ENCODE measurements at places on chromosomes 1 and 21.

- DNase-seq: no peak
Measured at GRCh38 chr1:7224081-7224534, 438.9 kb downstream of the CAMTA1 start.

- no peak for DNase-seq
Measured at GRCh38 chr1:42183210-42183956, 18.8 kb upstream of the GUCA2A start.

- no peak for DNase-seq
Measured at GRCh38 chr1:110344152-110344551, 5.0 kb downstream of the RBM15 start.

- no peak for DNase-seq
Measured at GRCh38 chr1:183572721-183573120, 17.5 kb downstream of the NCF2 start.

DNA sequence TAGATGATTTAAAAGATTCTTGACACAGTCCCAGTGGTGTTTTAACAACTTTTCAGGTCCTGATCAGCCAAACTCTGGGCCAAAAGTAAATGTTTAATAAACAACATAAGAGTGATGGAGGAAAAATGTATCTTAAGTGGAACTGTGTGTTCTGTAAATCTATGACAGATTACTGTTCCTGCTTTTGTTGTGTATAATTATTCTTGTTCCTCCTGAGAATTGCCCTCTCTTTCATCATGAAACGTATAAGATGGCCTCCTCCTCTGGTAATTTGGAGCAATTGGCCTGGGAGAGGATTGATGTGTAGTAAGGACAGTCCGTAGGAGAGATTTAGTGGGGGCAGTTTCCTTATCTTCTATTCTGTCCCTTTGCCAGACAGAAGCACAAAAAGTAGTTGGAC, 34.5 kb downstream of the GALNT2 start:
- DNase-seq: no peak

DNA sequence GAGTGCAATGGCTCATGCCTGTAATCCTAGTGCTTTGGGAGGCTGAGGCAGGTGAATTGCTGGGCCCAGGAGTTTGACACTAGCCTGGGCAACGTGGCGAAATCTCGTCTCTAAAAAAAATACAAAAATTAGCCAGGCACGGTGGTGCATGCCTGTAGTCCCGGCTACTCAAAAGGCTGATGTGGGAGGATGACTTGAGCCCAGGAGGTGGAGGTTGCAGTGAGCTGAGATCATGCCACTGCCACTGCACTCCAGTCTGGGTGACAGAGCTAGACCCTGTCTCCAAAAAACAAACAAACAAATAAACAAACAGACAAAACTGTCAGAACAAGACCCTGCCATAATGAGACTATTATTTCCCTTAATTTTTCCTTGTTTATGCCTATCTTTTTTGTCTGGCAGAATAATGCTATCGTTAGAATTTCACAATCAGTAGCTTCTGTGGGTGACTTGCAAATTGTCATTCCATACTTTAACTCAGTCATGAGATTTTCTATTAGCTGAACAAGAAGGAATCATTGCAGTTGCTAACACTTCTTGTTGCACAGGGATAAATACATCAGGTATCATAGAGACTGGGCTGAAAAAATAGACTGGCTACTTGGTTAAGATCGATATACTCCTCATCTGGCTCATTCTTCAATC, 7.5 kb upstream of the THEM4 start:
- DNase-seq: no peak

- DNase-seq: no peak
Measured at GRCh38 chr1:205371871-205372660, 15.3 kb upstream of the KLHDC8A start.

DNA sequence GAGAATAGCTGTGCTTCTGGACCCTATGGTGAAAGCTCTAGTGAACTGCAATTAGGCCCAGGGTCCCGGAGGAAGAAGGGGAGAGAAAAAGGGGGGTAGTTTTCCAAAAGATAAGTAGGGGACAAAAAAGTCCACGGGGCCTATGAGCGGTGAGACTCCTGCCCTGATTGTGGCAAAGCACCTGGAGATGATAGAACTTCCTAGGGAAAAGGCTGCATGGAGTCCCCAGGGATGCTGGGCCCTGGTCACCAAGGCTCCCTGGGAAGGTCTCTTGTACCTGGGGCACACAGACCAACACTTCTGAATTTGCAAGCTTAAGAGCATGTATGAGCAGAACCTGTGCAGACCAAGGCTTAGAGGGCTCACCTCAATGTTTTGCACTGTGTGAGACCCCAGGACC, 5.4 kb upstream of the SHISA4 start:
- DNase-seq: no peak

DNA sequence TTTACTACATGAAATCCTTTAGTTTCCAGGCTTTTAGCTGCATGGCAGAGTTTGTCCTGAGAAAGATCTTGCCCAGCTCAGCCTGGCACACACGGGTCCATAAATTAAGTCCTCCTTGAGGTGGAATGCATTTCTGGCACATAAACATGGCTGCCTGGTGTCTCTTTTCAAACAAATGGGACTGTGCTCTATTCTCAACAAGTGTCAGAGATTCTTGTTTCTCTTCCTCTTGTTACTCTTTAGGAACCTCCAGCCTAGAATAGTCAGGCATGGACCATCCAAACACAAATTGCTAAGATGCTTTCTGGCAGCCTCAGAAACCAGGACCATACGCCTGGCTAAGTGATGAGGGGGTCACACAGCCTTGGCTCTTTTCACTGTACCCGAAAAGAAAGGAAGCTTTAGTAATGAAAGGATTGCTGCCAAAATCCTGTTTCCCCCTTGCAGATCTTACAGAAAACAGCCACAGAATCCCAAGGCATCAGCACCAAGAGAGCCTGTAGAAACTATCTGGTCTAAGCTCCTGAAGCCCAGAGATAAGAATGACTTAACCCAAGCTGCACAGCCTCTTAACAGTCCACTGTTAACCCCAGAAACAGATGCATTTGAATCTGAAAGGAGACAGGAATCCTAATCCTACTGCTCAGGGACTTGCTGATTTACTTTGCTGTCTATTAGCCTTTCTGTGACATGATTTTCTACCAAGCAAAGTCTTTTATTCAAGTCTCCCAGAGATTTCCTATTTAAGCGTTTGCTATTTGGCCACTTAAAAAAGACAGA, 31.9 kb upstream of the NRDC start:
- no peak for DNase-seq

GRCh38 chr1:76687307-76688175, 179.7 kb upstream of the ST6GALNAC5 start:
- no peak for DNase-seq
